ENCODE measurements at places on chromosomes 7 and 10. TPM values are rescaled to one million over a fixed set of nuclear protein-coding genes. Genes with fewer than 3 reads are reported as not detected.

Gene COG5
- 29.1 TPM for total RNA-seq

Gene CYP3A4
- 0.15 TPM for total RNA-seq

DNA sequence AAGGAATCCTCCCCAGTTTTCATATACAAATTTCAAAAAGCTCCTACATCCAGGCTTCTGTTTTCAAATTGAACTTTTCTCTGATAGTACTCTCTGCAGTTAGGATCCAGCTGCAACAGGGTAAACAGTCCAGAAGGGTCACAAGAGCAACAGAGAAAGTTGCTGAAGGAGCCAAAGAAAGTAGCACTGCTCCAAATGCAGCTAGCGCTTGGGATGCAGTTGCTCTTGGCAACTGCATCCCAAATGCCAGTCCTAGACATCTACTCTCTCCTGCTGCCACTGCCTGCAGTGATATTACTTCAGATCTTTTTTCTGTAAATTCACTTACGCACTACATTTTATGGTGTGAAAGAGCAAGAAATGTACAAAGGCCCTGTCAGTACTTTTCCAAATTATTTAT, 14.6 kb downstream of the GPR37 start:
- H3K4me3 ChIP-seq: no peak overlapping the region
- H3K4me1 ChIP-seq: no peaks in the 10 kb centered on the region
- H3K27ac ChIP-seq: no peak overlapping the region

DNA sequence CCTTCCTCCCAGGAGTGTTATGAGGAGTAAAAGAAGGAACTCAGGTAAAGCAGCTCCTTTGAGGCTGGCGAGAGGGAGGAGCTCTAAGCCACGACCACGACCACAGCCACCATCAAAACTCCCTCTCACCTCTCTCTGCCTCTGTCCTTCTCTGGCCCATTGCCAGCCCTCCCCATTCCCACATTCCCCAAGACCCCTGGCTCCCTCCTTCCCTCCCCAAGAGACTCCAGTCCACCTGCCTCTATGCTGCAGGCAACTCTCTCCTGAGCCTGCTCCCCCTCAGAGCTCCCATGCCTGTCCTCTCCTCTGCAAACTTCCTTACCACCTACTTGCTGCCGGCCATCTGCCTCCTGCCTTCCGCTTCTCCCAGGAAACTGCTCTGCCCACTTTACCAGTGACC, 9.5 kb downstream of the SLIT1 start:
- no peak overlapping the region for H3K4me3 ChIP-seq
- no peaks in the 10 kb centered on the region for H3K36me3 ChIP-seq
- no peak for DNase-seq
- H3K27me3 ChIP-seq: peaks cover 4% of the 10 kb centered on the region

- H3K4me3 ChIP-seq: no peak overlapping the region
- H3K27me3 ChIP-seq: no peaks in the 10 kb centered on the region
- H3K36me3 ChIP-seq: no peaks in the 10 kb centered on the region
- no peaks in the 10 kb centered on the region for H3K4me1 ChIP-seq
- no peak overlapping the region for H3K27ac ChIP-seq
Observed at GRCh38 chr7:1101563-1102431, 13.9 kb downstream of the GPER1 start.

DNA sequence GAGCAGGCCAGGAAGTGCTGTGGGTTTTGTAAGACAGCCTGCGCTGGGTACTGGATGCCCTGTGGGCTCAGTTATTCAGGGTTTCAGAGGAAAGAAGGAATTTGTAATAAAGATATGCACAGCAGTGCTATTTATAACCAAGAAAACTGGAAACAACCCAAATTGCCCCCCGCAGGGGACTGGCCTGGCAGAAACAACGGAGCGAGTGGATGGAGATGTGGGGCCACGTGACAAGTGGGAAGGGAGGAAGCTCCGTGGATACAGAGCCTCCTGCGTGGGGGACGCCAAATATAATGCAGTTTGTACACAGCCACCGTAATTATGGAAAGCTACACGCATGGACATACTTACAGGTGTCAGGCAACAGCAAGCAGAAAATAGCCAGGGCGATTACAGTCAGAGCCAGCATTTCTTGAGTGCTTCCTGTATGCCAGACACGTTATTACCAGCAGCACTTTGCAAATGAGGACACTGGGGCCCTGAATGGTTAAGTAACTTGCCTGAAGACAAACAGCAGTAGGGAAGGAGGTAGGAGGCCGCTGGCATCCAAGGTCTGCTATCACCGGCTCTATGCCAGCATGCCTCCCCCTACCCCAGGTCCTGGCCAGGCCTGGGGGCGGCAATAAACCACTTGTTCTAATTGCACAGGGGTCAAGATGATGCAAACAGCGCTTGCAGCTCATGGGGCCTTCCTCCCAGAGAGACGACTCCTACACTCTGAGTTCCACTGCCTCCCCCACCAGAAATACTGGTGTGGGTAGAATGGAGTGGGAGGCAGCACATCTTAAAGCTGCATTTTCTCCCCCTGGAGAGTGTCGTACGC, 8.7 kb upstream of the CAMK2B start:
- no peak overlapping the region for H3K4me3 ChIP-seq
- H3K27me3 ChIP-seq: peaks cover 17% of the 10 kb centered on the region
- H3K4me1 ChIP-seq: no peaks in the 10 kb centered on the region
- H3K27ac ChIP-seq: no peak overlapping the region
- no peak for DNase-seq
- no peaks in the 10 kb centered on the region for H3K36me3 ChIP-seq

DNA sequence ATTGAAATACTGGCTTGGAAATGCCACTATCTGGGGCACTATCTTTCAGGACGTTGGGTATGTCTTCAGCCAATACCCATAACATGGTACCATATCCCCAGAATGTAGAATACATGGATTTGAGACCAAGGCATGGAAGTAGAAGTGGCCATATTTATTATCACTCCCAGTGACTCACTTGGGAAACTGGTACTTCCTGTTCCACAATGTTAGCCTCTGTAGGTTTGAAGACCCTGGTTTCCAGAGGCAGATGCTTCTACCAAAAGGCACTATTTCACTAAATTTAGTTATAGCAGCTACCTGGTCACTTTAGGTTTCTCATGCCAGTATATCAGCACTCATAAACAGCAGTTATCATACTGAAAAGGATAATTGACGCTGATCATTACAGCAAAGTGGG, 184.2 kb downstream of the CCDC71L start:
- H3K27me3 ChIP-seq: no peaks in the 10 kb centered on the region
- no peak overlapping the region for H3K4me3 ChIP-seq
- DNase-seq: no peak
- no peaks in the 10 kb centered on the region for H3K4me1 ChIP-seq

- H3K27me3 ChIP-seq: peaks cover 23% of the 10 kb centered on the region
- H3K27ac ChIP-seq: no peak overlapping the region
- no peak overlapping the region for H3K4me3 ChIP-seq
- H3K36me3 ChIP-seq: no peaks in the 10 kb centered on the region
- DNase-seq: no peak
- no peaks in the 10 kb centered on the region for H3K4me1 ChIP-seq
Observed at GRCh38 chr7:28957064-28957750, 923 bp downstream of the TRIL start.

DNA sequence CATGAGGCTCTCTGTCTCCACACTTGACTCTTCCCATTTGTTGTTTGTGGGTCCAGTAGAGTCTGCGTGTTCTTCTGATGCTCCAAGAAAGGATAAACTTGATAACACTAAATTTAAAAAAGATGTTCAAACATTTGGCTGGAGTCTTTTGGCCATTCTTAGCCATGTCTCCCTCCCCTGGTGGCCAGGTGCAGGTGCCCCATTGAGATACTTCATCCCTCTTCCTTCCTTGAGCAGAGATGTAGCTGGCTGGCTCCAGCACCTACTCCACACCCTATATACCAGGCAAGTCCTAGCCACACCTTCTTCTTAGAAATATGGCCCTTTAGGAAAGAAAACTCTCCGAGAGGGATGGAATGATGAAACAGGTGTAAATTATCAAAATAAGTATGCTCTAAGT, 103.2 kb upstream of the GJD4 start:
- no peak overlapping the region for H3K4me3 ChIP-seq
- H3K4me1 ChIP-seq: no peaks in the 10 kb centered on the region
- H3K27me3 ChIP-seq: no peaks in the 10 kb centered on the region
- no peak overlapping the region for H3K27ac ChIP-seq
- H3K36me3 ChIP-seq: no peaks in the 10 kb centered on the region

GRCh38 chr10:100155936-100156335, 29.9 kb downstream of the ERLIN1 start:
- peaks cover 60% of the 10 kb centered on the region for H3K36me3 ChIP-seq
- H3K27me3 ChIP-seq: no peaks in the 10 kb centered on the region
- H3K27ac ChIP-seq: no peak overlapping the region
- no peak for DNase-seq

GRCh38 chr7:69739931-69740431, 141.7 kb downstream of the AUTS2 start:
- no peak for DNase-seq
- H3K27me3 ChIP-seq: no peaks in the 10 kb centered on the region
- H3K27ac ChIP-seq: no peak overlapping the region
- H3K4me3 ChIP-seq: no peak overlapping the region
- H3K36me3 ChIP-seq: no peaks in the 10 kb centered on the region

DNA sequence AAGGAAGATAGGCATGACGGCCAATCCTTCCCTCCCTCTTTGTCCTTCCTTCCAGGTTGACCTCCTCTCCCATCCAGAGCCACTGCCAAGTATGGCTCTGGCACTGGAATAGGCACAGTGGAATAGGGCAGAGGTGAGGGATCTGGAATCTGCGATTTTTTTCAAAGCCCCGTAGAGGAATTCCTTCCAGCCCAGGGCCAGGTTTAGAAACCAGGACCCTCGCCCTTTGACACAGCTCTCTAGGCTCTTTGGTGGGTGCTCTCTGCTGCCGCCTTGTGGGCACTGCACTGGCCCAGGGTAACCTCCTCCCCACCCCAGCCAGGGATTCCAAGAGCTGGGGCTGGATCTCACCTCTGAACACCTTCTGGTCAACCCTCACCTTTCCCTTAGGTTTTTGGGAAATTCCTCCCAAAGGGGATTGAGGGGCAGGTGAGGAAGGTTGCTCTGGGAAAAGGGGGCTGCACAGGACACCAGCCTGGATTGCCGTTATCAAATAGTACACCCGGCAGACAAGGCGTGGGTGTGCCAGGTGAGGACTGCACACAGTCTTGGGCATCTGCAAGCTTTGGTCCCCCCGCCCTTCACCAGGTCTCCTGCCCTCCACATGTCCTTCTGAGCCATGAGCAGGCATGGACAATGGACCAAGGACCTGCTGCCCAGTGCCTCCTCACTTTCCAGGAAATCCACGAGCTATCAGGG, 22.8 kb downstream of the C10orf105 start:
- peaks cover 21% of the 10 kb centered on the region for H3K4me1 ChIP-seq
- DNase-seq: peak; percentile 48
- H3K36me3 ChIP-seq: no peaks in the 10 kb centered on the region
- H3K27ac ChIP-seq: no peak overlapping the region
- no peaks in the 10 kb centered on the region for H3K27me3 ChIP-seq

DNA sequence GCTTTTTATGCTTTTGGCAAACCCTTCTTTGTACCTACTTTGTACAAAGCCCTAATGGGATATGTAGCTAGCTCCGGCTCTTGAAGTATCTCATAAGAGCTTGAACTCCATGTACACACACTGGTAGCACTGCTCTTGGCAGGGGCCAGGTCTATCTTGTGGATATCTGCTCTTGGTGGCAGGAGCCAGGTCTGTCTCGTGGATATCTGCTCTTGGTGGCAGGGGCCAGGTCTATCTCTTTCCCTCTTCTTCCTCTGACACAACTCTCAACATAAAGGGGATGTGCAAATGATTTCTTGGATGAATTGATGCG, 91.9 kb downstream of the WNT2 start:
- no peaks in the 10 kb centered on the region for H3K36me3 ChIP-seq
- no peaks in the 10 kb centered on the region for H3K27me3 ChIP-seq
- no peak for DNase-seq
- no peak overlapping the region for H3K27ac ChIP-seq

GRCh38 chr10:46250898-46251856, 35.6 kb upstream of the ANTXRL start:
- no peaks in the 10 kb centered on the region for H3K36me3 ChIP-seq
- peaks cover 5% of the 10 kb centered on the region for H3K4me1 ChIP-seq
- DNase-seq: no peak

DNA sequence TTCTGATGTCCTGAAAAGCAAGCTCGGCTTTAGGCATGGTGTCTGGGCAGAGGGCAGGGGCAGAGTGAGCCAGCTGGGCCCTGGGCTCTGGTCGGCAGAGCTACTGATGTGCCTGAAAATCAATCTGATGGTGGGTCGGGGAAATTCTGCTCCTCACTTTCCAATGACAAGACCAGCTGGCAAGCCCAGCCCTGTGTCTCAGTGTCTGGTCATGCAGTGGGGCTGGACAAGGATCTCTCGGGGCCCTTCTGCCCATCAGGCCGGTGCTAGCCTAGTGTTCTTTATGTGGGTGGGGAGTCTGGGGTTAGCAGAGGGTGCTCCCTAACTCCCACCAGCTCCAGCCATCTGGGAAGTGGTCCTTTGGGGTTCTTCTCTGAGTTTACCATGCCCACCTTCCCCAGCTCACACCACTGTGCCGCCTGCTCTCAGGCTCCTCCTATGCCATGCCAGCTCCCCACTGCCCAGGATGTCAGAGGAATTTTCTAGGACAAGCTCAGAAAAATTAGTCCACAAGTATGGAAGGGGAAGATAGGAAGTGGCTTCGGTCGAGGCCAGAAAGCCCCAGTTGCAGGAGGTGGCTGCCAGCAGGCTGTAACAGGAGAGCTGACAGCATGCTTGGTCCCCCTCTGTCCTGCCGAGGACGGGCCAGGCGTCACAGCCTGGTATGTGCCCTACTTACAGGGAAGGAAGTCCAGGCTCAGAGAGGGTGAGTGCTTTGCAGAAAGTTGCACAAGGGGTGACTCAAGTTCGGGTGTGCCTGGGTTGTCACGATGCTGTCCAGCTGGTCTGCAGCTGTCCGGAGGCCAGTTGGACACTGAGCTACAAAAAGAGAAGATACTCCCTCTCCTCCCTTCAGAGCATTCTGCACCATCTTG, 135.2 kb downstream of the ADCY1 start:
- H3K4me1 ChIP-seq: no peaks in the 10 kb centered on the region
- H3K27ac ChIP-seq: no peak overlapping the region
- peaks cover 41% of the 10 kb centered on the region for H3K27me3 ChIP-seq

- H3K27me3 ChIP-seq: no peaks in the 10 kb centered on the region
- H3K4me3 ChIP-seq: no peak overlapping the region
- DNase-seq: no peak
Observed at GRCh38 chr10:1123198-1123597, 67.0 kb downstream of the WDR37 start.

- H3K27ac ChIP-seq: no peak overlapping the region
- no peak overlapping the region for H3K4me3 ChIP-seq
- no peaks in the 10 kb centered on the region for H3K4me1 ChIP-seq
Observed at GRCh38 chr7:136452949-136453348, 415.5 kb upstream of the CHRM2 start.

GRCh38 chr10:7984896-7985295, 69.6 kb upstream of the GATA3 start:
- H3K4me1 ChIP-seq: no peaks in the 10 kb centered on the region
- H3K4me3 ChIP-seq: no peak overlapping the region
- no peak overlapping the region for H3K27ac ChIP-seq
- DNase-seq: no peak

GRCh38 chr7:87231258-87231657, 11.7 kb upstream of the TMEM243 start:
- no peaks in the 10 kb centered on the region for H3K36me3 ChIP-seq
- no peaks in the 10 kb centered on the region for H3K4me1 ChIP-seq
- H3K4me3 ChIP-seq: no peak overlapping the region
- DNase-seq: no peak

Measured in Panc1 (cell line).